Esophagus squamous epithelium (tissue), 5 donors: ENCODE measurements at places on chromosomes 16 and 17.

- DNase-seq, result no peak
Observed at GRCh38 chr17:80414508-80414802, 512 bp upstream of the ENDOV start.

GRCh38 chr16:27526180-27526579 lies 23.5 kb downstream of the GTF3C1 start:
- no peak for DNase-seq

GRCh38 chr16:88781140-88782077 lies 3.6 kb downstream of the PIEZO1 start:
- DNase-seq, result no peak

GRCh38 chr16:46620266-46621005 lies 743 bp downstream of the SHCBP1 start:
- no peak for DNase-seq

DNA sequence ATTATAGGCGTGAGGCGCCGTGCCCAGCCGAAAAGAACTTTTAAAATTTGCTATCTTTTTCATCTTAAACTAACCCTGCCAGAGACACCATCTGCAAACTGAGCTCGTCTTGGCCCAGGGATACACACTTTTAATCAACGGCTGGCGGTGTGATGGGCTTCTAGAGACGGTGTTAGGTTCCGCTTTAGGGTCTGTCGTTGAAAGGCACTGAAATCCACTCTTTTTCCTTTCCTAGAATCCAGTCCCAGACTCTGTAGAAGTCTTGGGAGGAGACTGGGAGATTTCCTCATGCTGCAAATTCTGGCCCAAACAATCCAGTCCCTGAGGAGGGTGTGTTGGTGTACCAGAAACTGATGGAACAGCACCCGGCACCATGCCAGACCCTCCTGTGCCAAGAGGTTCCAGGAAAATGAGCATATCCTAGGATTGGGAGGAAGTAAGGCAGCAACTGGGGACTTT lies 52.0 kb upstream of the TEX2 start:
- no peak for DNase-seq

- DNase-seq, result no peak
Observed at GRCh38 chr17:63697341-63698286, 2.3 kb downstream of the LIMD2 start.

- DNase-seq, result no peak
Observed at GRCh38 chr16:81405702-81406113, 38.9 kb upstream of the CMIP start.

DNA sequence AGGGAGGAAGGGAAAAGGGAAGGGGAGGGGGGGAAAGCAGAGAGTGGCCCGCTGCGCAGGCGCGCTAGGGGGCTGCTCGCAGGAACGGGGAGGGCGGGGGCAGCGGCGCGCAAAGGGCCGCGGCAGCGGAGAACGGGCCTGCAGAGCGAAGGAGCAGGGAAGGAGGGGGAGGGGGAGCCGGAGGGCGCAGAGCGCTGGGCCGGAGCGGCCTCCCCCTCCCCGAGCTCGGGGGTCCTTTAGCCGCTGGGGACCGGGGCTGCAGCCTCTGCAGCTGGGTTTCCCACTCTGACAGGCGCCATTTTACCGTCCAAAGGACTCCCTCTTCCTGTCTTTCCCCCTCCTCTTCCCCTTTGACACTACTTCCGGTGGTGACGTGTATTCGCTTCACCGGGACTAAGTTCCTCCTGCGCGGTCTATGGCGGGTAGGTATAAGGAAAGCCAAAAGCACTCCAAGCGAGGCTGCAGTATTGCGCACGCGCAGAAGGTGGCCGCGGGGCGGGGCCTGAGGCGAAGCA lies at the start of gene CTDNEP1:
TSS of gene CTDNEP1 (minus strand) at position 74 of the 515 bp plus-strand sequence. CDS start 438 bp downstream, outside the sequence.
- peak; percentile 93 for DNase-seq

GRCh38 chr16:52368859-52369258 lies 178.1 kb downstream of the TOX3 start:
- DNase-seq, result no peak

DNA sequence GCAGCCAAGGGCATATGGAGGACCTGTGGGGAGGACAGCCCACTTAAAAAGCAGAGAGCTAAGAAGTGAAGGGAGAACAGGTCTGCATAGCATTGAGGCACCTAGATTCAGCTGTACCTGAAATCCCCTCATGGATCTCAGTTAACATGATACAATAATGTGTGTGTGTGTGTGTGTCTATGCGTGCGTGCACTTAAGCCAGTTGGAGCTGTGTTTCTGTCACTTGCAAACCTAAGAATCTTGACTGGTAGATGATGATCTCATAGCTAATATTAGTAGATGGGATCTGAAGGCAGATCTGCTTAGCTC lies 1.7 kb upstream of the ITPRIPL2 start:
- no peak for DNase-seq

GRCh38 chr16:86663685-86664521 lies 85.6 kb downstream of the FOXL1 start:
- no peak for DNase-seq

DNA sequence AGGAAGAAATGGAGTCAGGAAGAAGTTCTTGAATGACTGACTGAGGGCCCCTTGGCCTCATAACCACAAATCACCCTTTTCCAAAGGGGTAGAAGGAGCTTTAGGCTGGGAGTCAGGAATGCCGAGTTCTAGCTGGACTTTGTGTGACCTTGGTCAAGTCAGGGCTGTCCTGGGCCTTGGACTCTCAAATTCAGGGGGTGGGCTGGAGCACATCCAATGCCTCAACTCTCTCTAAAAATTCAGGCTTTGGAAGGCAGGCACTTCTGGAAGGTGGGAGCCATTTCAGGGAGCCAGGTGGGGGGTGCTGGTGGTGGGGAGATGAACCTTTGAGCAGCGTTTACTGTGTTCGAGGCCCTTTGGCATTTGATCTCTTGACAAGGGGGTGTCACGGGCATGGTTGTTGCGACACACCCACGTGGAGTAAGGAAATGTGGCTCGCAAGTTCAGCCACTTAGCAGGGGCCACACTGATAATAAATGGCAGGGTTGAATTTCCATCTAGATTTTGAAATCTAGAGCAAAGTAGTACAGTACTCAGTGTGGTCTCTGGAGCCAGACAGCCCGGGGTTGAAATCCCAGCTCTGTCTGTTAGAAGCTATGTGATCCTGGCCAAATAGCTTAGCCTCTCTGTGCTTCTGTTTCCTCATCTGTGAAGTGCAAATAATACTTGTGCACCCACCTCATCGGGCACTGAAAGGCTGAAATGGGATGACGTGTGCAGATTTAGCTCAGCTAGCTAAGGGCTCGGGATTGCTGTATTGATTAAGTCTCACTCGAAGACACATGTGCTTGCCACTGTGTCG lies 47.1 kb upstream of the CIBAR2 start:
- DNase-seq, result no peak

DNA sequence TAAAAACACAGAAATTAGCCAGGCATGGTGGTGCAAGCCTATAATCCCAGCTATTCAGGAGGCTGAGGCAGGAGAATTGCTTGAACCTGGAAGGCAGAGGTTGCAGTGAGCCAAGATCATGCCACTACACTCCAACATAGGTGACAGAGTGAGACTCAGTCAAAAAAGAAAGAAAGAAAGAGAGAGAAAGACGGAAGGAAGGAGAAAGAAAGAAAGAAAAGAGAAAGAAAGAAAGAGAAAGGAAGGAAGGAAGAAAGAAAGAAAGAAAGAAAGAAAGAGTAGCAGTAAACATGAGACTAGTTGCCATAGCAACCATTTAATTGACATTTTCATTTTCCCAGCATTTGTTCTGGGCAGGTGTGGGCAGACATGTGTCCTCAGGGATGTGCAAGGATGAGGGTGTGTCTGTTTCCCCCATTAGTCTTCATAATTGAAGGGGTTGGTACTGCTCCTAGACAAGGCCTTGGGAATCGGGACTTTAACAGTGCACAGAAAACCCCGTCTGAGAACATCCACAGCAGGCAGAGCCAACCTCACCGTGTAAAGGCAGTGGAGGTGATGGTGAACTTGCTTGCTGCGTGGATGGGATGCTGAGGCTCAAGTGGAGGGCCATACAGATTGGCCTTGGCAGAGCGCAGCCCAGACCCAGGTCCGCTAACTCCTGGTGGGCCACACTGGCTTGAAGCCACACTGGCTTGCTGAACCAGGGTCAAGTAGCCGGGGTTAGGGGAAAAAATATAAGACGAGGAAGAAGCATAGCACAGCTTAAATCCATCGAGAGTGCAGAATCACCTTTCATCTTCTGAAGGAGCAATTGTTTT lies 35.2 kb upstream of the KIFC3 start:
- no peak for DNase-seq

DNA sequence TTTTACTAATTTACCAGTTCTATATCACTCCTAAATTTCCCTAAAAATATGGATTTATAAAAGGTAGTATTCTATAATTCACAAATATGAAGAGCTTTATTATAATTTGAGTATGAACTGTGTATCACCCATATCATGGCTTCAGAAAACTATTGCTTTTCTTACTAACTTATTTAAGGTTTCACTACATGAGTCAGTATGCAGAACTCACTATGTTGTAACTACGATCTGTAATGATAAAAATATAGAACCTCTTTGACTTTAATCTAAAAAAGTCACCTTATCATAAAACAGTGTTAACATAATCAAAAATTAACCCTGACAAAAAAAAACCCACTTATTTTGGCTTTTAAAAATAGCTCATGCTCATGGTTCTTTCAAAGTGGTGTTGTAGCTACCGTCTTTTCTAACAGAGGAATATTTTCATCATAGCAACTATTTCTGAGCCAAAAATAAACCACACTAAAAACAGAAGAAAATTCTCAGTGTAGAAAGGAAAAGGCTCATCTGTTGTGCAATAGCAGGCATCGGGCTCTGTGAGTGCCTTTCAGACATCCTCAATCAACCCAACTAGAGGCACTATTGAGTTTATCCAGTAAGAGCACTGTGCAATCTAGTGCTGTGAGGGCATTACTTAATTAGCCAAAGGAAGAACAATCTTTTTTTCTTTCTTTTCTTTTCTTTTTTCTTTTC lies 42.1 kb downstream of the ITGAM start:
- DNase-seq, result no peak

GRCh38 chr16:19861811-19862327 lies 22.8 kb downstream of the GPRC5B start:
- DNase-seq, result no peak
